ENCODE measurements at places on chromosomes 3 and 15.

- DNase-seq: no peak
These were observed 67.7 kb downstream of the IFT80 start for GRCh38 chr3:160331127-160331937.

DNA sequence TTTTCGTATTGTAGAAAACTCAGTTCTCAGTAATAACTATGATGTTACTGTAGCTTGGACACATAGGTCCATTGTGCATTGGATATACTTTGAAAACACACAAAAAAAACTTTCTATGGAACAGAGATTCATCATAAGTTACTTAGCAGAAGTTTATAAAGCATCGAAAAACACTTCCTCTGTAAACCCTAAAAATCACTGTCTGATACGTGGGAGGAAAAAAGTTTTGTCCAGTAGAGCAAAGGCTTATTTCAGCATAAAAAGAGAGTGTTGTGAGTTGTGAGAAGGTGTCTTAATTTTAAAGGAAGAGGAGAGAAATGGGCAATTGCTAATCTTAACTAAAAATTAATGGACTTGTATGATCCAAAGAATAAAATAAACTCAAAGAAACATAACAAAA, 64.8 kb downstream of the OSTN start:
- no peak for DNase-seq

- DNase-seq: no peak
These were observed 37.2 kb downstream of the DPH3 start for GRCh38 chr3:16227566-16227965.

DNA sequence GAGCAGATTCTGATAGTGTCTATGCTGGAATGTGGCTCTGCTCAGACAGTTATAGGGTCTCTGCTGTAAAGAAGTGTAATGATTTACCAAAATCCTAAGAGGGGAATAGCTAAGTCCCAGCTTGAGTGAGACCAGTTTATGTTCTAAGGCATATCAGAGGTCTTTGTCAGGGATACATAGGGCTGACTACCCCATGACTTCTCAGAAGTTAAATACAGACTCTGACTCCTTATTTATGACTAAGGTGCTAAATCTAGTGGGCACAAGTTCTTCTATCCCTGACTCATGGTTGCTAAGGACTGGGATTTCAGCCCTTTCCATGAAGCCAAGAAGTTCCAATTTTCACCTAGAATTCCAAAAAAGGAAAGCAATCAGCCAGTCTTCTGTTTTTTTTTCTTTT, 192.6 kb upstream of the POU1F1 start:
- DNase-seq: no peak

DNA sequence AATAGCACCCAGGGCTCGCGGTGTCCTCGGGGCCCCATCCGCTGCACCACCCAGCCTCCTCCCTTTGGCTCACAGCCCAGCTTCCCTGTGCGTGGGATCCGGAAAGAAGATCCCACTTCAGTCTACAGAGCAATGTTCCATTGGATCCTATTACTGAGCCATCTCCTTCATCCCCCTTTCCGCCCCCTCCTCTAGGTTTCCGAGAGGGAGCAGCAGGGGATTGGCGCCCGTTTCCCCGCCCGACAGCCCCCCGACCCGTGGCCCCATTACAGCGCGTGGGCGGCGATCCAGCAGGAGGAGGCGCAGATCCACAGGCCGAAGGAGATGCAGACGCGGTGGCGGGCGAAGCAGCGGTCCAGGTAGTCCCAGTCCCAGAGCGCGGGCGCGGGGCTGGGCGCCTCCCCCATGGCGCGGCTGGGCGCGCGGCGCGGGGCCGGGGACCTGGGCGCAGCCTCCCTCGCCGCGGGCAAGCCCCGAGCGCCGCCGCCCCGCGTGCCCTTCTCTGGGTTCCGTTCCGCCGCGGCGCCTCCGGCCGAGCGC, 340 bp downstream of the TMEM44 start:
- peak; percentile 68 for DNase-seq

DNA sequence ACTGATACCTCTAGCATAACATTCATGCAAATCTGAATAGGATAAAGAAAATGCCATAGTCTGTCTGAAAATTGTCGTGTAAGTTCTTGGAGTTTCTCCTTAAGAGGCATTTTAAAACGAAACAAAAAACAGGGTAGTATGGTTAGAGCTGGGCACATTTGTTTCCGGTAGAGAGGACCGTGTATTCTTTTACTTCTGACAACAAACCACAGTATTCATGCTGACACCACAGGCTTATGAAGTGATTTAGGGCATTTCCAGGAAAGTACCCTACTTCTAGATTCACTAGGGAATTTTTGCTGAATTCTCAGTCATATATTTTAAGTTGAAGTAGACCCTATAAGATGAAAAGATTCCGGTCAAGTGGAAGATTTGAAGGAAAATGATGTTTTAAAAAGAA, 541.3 kb downstream of the UNC13C start:
- DNase-seq: no peak

- DNase-seq: peak; percentile 15
These were observed 135.5 kb upstream of the SMAD3 start for GRCh38 chr15:66929843-66930402.

- DNase-seq: no peak
These were observed 236.6 kb downstream of the SOX2 start for GRCh38 chr3:181948286-181948685.

GRCh38 chr3:40939741-40940130, 259.6 kb upstream of the CTNNB1 start:
- no peak for DNase-seq

DNA sequence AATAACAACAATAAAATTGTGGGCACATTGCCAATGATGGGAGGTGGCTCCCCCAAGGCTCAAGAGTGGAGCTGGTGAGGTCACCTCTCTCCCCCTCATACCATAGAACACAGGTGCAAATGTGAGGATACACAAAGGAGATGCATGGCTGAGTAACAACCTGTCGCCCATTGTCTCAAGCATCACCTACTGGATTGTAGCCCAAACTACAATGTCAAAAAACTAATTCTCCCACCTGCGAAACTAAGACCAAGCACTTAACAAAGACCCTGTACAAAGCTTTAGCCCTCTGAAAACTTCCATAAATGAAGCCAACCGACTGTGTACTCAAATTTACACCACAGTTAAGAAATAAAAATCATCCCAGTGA, 50.4 kb upstream of the IGSF11 start:
- no peak for DNase-seq

GRCh38 chr3:175411946-175412345, 552.8 kb downstream of the NAALADL2 start:
- no peak for DNase-seq

DNA sequence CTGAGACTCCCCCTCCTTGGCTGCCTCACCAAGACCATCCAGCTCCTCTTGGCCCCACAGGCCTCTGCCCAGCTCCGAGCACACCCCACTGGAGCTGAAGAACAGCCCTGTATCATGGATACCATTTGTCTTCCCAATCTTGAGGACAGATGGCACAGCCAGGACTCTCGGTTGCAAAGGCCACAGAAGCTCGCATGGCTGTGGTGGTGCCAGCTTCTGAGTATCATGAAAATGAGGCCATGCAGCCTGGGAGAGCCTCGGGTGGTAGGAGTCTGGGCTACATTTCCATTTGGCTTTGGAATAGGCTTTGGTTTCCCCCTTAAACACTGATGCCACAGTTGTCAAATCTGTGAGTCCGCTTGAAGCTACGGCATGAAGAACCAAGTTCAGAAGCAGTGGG, 106.6 kb downstream of the SEMA5B start:
- DNase-seq: no peak

DNA sequence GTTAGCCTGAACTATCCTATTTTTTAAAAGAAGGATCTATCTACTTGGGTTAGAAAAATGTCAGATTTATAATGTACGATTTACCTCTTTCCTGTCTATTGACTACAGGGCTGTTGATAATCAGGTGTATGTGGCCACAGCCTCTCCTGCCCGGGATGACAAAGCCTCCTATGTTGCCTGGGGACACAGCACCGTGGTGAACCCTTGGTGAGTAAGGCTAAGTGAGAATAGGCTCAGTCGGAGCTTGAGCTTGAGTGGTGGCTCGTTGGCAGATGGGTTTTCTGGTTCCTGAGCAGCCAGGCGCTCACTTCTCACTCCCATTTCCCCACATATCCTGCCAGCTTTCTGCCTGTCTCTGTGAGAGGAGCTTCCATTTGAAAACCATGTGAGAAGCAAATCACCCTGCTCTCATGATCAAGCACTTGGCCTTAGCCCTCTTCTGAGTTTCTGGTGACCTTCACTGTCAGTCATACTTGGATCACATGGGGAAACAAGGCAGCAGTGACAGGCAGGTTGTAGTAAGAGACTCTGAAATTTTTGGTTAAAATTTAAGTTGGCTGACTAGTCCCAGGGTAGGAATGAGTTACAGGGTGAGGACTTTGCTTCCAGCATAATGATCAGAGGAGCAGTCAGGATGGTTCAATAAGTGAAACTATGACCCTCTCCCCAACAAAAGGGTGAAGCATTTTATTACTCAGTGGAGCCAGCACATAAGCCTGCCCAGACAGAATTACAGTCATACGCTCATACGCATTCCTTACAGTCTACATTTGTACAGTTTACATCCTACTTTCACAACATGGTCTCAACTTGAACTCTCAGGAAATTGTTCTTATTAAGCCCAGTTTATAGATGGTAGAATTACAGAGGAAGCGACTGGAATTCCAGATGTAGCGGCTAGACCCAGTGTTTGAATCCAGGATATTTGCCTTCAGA, 18.0 kb downstream of the NIT2 start:
- DNase-seq: no peak

DNA sequence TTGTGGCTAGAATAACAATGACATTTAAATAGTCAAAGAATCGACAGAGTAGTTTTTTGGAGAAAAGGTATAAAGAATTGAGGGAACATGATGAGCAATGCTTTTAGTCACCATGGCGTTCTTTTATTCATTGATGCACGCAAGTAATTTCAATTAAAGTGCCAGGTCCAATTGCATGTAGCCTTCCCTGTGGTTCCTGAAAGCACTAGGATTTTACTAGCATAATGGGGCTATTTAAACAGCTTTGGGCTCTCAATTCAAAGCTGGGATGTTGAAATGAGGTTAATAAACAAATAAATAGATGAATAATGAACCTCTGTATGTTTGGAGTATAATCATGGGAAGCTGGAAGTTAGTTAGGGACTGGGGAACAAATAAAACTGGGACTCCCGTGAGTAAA, 121.2 kb upstream of the GAP43 start:
- no peak for DNase-seq

GRCh38 chr3:47034868-47035489, 55.5 kb downstream of the NBEAL2 start:
- no peak for DNase-seq

GRCh38 chr3:67381667-67382272, 272.6 kb downstream of the SUCLG2 start:
- DNase-seq: no peak

DNA sequence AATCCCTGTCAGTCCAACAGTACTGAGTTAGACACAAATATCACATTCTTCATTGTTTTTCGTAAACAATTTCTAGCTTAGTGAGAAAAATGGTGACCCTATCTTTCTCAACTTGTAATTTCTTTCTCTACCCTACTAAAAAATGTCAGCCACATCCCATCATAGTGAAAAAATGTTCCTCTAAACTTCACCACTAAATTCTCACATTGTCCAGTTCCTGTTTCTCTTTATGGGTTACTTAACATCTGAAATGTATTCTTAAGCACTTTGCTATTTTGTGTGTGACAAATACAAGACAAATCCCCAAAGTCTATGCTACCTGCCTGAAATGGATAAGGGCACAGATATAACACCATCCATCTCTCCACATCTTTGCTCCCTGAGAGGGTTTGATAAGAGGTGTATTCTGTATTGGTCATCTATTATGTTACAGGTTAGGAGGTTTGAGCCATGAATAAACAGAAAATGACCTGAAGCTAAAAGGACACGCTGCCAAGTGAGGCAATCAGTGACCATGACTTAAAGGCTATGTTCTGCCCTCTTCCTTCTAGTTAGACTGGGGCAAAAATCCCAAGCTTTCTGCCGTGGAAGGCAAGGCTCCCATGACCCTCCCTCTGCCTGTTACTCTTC, 118.2 kb downstream of the GADL1 start:
- no peak for DNase-seq

DNA sequence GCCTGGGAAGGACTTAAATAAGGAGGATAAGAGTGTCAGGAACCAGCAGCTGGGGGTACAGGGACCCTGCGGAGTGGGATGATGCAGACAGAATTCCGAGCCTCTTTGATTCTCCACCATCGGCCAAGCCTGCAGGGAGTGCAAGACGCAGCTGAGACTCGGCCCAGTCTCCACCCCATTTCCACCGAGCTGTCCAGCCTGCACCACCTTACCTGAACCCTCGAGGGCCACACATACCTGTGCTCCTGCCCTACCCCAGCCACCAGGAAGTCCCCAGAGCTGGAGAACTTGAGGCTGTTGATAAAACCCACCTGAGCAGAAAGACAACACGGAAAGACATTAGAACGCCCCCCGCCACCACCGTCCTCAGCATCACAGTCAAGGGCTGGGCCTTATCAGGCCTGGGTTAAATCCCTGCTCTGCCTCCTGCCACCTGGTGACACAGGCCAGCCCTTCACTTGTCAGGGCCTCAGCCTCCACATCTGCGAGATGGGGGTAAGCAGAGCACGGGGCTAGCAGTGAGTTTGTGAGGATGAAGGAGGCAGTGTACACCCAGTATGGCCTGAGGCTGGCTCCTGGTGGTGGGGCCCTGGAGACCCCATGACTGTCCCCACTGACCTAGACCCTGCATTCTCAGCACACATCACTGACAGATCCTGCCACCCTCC, 8.1 kb downstream of the RRP9 start:
- peak; percentile 44 for DNase-seq

DNA sequence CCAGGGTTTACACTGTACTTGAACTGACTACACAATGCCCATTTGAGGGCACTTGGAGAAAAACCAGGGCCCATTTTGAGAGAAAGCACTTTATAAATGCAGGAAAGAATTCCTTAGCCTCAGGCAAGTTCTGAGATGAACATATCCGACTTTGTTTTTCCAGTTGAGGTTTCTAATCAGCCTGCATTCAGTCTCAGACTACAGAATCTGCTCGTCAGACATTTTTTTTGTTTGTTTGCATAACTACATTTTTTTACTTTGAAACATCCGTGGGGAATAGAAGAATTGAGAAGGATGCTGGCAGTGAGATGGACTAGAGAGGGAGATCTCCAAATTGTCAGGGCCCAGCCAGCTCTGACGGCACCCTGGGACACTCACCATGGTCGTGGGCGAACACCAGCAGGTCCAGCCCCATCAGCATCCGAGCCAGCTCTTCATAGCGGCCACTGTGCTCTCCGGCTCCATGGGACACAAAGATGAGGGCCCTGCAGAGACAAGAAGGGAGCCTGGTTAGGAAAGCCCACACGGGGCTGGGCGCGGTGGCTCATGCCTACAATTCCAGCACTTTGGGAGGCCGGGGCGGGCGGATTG, 40.8 kb downstream of the MGLL start:
- DNase-seq: no peak

GRCh38 chr3:134610432-134611385, 40.1 kb downstream of the KY start:
- no peak for DNase-seq

All from sciatic nerve (tissue), 2 donors.